ENCODE measurements at places on chromosomes 4 and X.
A peak's percentile ranks its signal among the peaks of the same experiment; 100 is the strongest.

DNA sequence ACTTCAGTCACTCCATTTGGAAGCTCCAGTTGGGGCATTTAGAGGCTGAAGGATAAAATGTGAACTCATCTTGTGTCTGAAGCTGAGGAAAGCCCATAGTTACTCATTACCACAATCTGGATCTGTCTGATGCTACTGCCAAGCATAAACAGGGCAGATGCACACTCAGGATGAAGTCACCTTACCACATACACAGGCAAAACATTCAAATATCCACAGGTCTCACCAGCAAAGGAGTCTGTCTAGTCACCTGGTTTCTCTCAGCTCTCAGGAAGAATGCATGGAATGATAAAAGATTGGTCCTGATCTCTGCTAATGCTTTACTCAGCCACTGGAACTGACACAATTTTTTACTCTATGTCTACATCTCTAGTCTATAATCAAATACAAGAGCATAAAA lies 13.0 kb upstream of the ODAPH start:
- H3K4me1 ChIP-seq = no peaks in the 10 kb centered on the region
- no peak overlapping the region for H3K4me3 ChIP-seq
- H3K27me3 ChIP-seq = no peaks in the 10 kb centered on the region
- DNase-seq = peak; percentile 10
- no peak overlapping the region for H3K27ac ChIP-seq

GRCh38 chr4:38157592-38157991 lies 197.4 kb downstream of the PTTG2 start:
- H3K4me3 ChIP-seq = no peak overlapping the region
- no peak for DNase-seq
- H3K27me3 ChIP-seq = no peaks in the 10 kb centered on the region
- H3K36me3 ChIP-seq = no peaks in the 10 kb centered on the region
- peaks cover 15% of the 10 kb centered on the region for H3K4me1 ChIP-seq

DNA sequence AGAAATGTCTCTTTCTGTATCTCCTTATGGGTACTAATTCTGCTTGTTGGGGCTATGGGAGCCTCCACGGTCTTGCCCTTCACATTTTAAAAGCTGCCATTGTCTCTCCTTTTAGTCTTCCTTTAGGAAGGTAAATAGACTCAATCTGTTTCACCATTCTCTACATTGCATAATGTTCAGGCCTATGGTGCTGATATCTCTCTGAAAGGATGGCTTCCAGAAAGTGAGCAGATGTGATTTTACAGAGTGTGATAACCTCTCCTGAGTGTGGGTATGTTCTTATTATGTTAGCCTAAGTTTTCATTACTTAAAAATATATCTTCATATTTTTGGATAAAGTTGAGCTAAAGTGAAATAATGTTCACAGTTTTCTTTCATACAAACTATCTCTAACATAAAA lies 254.0 kb upstream of the PITX2 start:
- no peak for DNase-seq
- no peak overlapping the region for H3K4me3 ChIP-seq
- no peaks in the 10 kb centered on the region for H3K36me3 ChIP-seq
- no peak overlapping the region for H3K27ac ChIP-seq
- H3K27me3 ChIP-seq = no peaks in the 10 kb centered on the region

DNA sequence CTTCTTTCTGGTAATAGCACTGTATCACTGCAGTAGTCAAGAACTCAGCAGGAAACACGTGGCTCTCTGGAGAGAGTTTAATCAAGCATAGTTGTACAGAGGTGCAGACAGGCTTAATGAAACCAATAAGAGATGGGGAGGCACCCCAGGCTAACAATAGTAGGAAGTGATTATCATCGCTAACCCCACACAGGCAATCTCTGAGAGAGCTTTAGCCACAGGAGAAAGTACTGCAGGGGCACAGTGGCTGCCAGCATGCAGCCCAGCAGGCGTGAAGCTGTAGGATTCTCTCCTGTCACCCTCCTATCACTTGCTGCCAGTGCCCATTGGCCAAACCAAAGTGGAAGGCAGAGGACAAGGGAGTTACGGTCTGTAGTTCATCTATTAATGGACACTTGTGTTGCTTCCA lies 450.0 kb upstream of the RASGEF1B start:
- no peaks in the 10 kb centered on the region for H3K27me3 ChIP-seq
- DNase-seq = no peak
- no peak overlapping the region for H3K4me3 ChIP-seq
- H3K27ac ChIP-seq = no peak overlapping the region

- DNase-seq = peak; percentile 2
- no peaks in the 10 kb centered on the region for H3K4me1 ChIP-seq
- H3K4me3 ChIP-seq = no peak overlapping the region
- H3K27me3 ChIP-seq = no peaks in the 10 kb centered on the region
Measured at GRCh38 chrX:84064164-84064563, 123.8 kb downstream of the RPS6KA6 start.

GRCh38 chrX:116281106-116281505 lies 110.6 kb downstream of the AGTR2 start:
- no peak for DNase-seq
- H3K36me3 ChIP-seq = no peaks in the 10 kb centered on the region
- no peak overlapping the region for H3K27ac ChIP-seq
- no peak overlapping the region for H3K4me3 ChIP-seq
- H3K4me1 ChIP-seq = no peaks in the 10 kb centered on the region

DNA sequence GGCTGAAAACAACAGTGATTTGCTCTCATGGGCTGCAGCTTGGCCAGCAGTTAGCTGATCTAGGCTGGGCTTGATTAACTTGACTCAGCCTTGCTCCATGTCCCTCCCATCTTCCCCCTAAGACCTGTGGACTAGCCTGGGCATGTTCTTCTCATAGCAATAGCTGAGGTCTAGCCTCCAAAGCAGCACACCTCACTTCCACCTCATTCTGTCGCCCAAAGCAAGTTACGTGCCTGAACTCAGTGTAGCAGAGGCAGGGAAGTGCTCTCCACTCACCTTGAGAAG lies 62.2 kb downstream of the EVC start:
- peak overlapping the region; percentile 61 for H3K27ac ChIP-seq
- no peaks in the 10 kb centered on the region for H3K27me3 ChIP-seq
- H3K4me1 ChIP-seq = peaks cover 5% of the 10 kb centered on the region
- DNase-seq = peak; percentile 48

- no peaks in the 10 kb centered on the region for H3K4me1 ChIP-seq
- no peak overlapping the region for H3K27ac ChIP-seq
- H3K36me3 ChIP-seq = no peaks in the 10 kb centered on the region
- peak; percentile 53 for DNase-seq
- no peak overlapping the region for H3K4me3 ChIP-seq
- H3K27me3 ChIP-seq = no peaks in the 10 kb centered on the region
Measured at GRCh38 chr4:79225360-79225759, 100.5 kb downstream of the NAA11 start.

- no peak overlapping the region for H3K4me3 ChIP-seq
- H3K27me3 ChIP-seq = no peaks in the 10 kb centered on the region
- H3K27ac ChIP-seq = no peak overlapping the region
- no peaks in the 10 kb centered on the region for H3K36me3 ChIP-seq
- DNase-seq = no peak
Measured at GRCh38 chr4:112111306-112111705, 33.9 kb upstream of the FAM241A start.
